Bone marrow (tissue), 2 donors: ENCODE measurements at places on chromosomes 12 and 14.

DNA sequence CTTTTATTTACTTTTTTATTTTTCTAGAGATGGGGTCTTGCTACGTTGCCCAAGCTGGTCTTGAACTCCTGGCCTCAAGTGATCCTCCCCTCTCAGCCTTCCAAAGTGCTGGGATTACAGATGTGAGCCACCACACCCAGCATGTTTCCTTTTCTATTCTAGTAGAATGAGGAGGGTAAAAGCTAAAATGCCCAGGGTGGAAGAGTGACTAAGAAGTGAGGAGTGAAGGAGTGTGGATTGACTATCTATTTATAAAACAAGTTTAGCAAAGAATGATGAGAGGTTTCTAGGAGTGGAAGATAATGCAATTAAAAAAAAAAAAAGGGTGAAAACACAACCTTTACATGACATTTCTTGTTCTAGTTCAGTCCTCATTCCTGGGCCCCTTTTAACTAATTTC is 29.8 kb upstream of the PKP2 start:
- no peak for DNase-seq

- DNase-seq: no peak
These were observed 179.3 kb upstream of the BTG1 start for GRCh38 chr12:92324849-92325500.

- DNase-seq: no peak
These were observed 151.8 kb downstream of the FUT8 start for GRCh38 chr14:65564370-65564769.

GRCh38 chr12:121649819-121650353 is 19.6 kb downstream of the MORN3 start:
- no peak for DNase-seq

DNA sequence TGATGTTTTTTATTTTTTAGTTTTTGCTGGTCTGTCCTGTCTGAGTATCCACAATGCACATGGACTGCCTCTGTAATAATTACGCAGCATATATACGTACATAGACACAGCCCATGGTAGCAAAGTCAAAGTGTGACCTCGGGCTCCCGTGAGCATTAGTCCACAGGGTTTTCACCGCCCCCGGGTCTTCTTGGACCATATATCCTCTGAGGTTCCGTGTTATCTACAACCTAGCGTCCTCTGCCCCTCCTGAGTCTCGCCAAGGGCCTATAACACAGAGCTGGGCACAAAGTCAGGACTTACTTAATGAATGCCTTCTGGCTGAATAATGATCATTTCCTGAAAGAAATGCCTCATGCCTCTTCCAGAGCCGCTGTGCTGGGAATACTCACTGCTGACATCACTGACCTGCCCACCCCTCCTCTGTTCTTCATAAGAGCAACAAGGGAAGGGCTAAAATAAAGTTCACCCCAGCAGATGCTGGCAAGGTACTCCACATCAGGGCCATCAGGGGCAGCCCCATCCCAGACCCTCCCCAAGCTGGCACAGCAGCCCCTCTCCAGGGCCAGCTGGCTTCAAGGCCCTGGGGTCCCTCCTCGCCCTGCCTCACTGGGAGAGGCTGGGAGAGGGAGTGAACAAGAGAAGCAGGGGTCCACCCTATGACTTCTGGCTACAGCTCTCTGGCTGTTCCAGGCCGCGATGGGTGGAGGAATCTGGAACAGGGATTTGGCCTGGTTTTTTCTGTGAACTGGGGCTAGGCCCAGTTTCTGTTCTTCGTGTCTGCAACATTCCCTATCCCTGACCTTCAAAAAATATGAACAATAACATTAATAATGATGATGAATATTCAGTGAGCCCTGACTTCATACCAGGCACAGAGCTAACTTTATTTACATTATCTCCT is 7.9 kb downstream of the HDAC7 start:
- DNase-seq: no peak

GRCh38 chr12:46919666-46920400 is 94.0 kb upstream of the SLC38A4 start:
- DNase-seq: no peak

DNA sequence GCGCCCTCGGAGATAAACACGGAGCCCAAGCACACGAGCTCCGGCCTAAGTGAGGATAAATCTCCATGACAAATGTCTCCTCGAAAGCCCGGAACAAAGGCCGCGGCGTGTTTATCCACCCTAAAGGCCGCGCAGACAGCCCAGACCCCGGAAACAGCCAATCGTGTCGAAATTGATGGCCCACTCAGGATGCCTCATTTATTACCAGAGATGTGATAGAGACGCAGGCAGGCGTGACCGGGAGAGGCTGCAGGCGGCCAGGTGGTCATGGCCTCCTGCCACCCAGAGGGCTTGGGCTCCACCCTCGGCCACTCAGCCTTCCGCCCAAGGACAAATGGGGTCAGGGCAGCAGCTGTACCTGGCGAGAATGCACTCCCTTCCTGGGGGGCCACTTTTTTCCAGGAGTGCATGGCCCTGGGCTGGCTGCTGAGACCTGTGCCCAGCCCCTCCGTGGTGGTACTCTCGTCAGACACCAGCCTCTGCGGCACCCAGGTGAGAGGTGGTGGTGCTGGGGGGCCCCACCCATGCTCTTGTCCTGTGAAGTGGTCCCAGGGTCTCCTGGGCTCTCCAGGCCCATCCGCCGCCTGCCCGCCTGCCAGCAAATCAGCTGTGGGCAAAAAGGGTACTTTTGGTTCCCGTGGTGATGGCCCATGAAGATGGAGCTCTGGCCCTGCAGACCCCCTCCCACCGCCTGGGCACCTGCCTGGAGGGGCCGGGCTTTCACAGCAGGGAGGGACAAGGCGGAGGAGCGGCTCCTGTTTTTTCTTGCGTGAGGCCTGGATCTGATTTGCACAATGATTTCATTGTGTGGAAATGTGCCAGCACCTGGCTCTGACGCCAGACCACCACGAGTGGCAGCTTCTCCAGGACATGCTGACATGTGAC is 211.5 kb upstream of the C14orf180 start:
- DNase-seq: no peak

DNA sequence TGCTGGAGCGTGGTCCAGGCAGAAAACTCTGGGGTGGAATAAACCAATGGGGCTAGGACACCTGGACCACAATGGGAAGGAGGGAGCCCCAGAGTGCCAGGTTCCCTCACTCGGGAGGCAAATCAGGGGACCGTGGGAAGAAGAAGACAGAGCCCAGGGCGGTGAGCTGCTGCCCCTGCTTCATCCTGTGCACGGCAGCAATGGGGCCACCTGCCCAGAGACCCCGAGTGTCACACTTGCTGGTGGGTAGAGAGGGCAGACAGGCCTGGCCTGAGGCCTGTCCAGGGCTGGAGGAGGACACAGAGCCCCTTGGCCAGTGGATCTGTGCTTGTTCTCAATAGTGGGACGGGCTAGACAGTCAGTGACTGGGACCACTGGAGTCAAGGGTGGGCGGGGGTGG is 58.2 kb downstream of the DIO3 start:
- no peak for DNase-seq

DNA sequence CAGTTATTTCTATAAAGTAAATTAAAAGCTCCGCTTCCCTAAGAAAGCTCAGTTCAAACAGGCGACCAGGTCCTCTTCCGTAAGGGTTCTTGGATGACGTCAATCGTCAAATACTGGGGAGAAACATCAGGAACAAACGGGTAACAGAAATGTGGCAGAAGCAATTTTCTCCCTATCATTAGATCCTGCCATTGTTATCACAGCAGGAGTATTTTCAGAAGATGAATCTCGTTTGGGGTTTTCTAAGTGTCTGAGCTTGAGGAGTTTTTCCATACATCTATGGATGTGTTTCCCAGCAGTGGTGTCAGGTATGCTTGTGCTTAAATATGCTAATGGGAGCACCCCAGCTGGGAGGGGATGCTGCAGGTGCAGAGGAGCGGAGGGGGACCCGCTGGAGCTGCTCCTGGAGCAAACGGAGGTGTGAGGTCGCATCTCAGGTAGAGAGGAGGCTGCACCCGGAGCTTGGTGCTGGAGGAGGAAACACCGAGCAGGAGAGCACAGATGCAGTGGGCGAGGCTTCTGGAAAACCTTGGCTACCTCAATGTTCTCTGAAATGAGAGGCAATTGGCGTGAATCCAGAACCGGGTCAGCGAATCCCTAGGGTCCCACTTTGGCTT is 795.5 kb downstream of the AACS start:
- no peak for DNase-seq

DNA sequence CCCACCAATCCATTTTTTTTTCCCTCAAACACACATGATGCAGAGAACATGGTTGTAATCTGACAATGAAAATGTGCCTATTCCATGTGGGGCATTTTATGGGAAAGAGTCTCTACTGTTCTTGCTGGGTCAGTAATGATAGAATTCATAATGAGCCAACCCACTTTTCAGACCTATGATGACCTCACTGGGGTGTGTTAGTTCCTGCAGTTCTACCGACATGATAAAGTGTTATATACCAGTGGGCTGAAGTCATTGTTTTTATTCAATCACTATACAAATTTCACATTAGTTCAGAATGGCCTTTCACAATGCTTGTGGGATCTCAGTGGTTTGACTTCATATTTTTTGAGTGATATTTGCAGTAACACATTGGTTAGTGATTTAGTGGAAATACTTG is 47.5 kb downstream of the PPFIBP1 start:
- DNase-seq: no peak

DNA sequence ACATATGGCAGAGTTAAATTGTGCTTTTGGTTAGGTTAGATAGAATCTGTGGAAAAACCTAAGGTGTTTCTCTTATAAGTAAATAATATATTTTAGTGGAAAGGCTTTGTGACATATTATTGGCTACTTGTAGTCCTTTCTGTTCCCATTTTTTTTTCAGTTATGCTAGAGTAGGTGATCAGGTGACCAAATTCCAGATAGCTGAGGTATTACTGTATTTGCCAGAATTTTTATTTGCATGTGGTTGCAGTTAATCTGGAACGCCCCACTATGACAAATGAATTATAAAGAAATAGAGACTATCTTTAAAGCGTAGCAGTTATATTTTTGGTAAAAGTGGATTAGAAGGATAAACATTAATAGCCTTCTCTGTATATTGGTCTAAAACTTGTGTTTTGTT is 52.0 kb downstream of the ARHGAP5 start:
- DNase-seq: no peak

GRCh38 chr14:86999036-86999435 is 993.9 kb downstream of the GALC start:
- no peak for DNase-seq

GRCh38 chr12:131194166-131194565 is 240.5 kb downstream of the ADGRD1 start:
- no peak for DNase-seq
